Femur (tissue), 1 donor: ENCODE measurements at places on chromosomes 13 and 19.

DNA sequence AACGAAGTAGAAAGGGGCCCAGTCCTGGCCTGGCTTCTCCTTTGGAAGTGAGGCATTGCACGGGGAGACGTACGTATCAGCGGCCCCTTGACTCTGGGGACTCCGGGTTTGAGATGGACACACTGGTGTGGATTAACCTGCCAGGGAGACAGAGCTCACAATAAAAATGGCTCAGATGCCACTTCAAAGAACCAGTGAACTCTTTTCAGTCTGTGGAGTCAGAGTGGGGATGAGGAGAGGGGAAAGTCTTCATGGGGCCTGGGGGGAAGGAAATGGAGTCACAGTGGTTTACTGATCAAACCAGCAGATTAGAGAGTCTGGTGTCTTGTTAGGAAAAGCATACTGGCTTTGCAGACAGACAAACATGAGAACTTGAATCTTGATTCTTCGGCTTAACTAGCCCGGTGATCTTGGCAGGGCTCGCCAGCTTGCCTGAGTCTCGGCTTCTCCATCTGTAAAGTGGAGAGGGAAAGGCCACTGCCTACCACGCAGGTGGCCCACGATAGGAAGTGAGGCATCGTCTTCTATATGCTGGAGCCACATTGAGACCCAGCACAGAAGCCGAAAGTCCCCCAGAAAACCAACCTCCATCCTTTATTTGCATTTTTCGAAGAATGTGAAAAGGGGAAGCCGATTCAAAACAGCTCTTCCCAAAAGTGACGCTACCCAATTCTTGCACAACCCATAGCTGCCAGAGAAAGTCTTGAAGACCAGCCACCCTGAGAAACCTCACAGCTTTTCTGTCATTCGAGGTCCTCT lies at the start of gene FFAR1:
FFAR1 (plus strand) TSS at position 732 of the 759 bp plus-strand sequence. CDS start 3,650 bp downstream, outside the sequence.
- no peak for DNase-seq

DNA sequence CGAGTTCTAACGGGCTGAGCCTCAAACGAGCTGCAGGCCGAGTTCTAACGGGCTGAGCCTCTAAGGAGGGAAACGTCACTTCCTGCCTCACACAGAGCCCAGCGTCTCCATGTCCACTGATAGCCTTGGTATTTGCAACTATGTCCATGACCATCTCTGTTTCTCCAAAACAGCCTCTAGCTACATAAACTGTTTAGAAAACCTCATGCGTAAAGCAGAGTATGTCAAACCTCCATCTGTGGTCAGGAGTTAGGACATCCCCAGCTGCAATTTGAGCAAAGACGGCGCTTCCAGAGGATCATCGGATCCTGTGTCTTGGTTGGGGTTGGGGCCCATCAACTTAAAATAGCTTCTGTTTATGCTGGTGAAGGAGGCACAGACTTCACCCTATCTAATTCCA lies 20.8 kb downstream of the RASA3 start:
- peak; percentile 20 for DNase-seq

GRCh38 chr13:33263976-33264619 lies 21.5 kb downstream of the STARD13 start:
- peak; percentile 38 for DNase-seq

DNA sequence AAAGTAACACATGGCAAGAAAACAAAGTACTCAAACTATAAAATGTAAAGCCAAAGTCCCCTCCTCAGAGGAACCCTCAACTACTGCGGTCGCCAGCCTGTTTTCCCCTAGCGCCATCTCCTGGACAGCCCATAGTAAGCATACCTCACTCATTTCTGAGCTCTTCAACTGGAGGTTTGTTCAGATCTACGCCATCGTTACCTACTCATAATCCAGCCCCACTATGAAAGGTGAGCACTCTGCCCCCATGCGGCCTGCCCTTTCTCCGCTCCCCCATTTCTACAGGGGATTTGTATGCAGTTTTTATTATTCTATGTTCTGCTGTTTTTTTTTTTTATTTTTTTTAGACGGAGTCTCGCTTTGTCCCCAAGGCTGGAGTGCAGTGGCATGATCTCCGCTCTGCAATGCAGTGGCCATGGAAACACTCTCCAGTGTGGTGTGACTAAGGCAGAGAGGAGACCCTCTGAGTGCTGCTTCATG lies 26.2 kb downstream of the OPA3 start:
- peak; percentile 41 for DNase-seq

DNA sequence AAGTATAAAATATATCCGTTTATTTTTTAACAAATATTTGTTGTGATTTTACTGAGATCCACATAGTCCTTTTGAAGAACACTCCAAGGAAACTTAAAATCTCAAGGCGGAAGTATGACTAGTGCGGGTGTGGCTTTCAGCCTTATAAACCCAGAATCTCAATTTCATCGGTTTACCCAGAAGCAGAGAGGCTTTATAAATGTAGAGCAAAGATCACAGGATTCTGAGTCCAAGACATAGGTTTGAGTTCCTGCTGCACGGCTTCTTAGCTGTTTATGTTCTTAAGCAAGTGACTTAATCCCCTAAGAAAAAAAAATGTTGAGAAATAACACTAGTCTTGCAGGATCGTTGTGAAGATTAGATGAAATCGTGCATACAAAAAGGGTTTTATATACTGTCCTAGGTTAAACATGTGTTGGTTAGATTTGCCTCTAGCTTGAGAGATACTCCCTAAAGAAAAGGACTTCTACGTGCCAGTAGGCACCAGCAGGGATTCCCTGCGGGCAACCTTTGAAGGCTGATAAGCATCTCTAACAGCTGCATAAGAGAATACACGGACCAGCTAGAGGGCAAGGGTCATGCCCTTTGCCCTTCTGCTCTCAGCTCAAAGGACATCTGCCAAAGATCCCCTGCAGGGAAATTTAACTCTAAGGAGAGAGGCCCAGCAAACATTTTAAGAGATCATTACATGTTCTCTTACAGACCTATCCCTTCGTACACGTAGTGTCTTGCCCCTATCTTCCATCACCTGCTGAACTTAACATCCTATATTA lies 130.4 kb upstream of the MIR17HG start:
- no peak for DNase-seq
